Posterior cingulate gyrus (tissue), 11 donors: ENCODE measurements at places on chromosomes 1 and 21.

DNA sequence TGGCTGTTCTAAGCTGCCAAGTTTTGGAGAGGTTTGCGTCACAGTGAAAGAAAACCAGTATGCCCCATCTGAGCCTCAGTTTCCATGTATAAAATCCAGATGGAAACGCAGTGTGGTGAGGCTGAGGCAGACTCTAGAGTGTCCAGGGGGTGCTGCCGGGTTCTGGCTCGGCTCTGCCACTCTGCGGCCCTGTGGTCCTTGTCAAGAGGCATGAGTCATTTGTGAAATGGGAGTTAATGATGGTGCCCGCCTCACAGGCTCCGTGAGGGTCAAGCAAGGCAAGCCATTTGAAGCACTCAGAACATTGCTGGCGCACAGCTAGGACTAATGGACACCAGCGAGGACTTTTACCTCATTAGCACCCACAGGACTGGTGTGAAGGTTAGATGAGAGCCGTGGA is 214.3 kb downstream of the PTPRU start:
- DNase-seq: no peak

- no peak for DNase-seq
Measured at GRCh38 chr1:199405634-199406196, 621.8 kb upstream of the NR5A2 start.

- DNase-seq: no peak
Measured at GRCh38 chr1:232748910-232749368, 56.3 kb upstream of the MAP10 start.

DNA sequence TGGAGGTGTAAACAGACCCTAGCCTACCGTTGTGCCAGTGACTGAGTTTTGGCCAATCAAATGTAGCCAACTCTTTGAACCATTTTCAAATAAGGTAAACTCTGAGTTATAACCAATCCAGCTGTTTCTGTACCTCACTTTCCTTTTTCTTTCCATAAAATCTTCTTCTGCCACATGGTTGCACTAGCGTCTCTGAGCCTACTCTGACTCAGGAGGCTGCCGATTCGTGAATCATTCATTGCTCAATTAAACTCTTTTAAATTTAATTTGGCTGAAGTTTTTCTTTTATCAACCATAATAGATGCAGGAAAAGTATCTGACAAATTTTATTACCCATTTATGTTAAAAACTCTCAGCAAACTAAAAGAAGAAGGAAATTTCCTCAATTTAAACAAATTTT is 111.5 kb upstream of the LYPLAL1 start:
- no peak for DNase-seq

GRCh38 chr1:209809611-209810010 is 3.7 kb upstream of the IRF6 start:
- no peak for DNase-seq

GRCh38 chr1:183417772-183418491 is at the start of gene NMNAT2:
Gene NMNAT2, minus strand, starts transcription at chr1:183418380. Its CDS starts 113 bp downstream, at chr1:183418267.
- DNase-seq: peak; percentile 32

DNA sequence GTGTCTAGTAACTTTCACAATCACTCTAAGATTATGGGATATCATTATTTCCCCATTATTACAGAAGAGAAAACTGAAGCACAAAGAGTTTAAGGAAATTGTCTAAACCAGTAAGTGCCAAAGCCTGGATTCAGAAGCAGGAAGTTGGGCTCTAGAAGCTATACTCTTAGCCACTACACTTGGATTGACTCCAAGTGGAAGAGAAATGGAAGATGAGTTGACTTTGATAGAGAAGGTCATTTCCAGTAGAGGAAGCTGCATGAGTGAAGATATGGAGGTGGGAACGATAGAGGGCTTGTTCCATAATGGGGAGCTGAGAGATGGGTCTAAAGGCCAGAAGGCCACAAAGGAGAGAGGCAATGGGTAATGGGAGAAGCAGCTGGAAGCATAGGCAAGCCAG is 11.7 kb upstream of the TDRD10 start:
- DNase-seq: no peak

DNA sequence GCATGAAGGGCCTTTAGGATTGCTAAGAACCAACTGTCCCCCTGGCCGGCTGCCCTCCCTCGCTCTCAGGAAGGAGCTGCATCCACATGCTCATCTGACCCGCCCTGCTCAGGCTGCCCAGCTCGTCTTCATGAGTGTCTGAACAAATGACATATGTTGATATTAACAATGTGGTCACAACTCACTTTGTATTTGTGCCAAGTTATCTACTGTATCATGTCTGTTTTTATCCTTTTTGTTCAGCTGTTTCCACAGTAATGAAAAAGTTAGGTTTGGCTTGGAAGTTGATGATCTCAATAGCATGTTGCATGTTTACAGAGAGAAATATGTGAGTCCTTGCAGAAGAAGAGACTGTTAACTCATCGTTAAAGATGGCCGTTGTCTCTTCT is 75.1 kb downstream of the PHTF1 start:
- no peak for DNase-seq

GRCh38 chr1:23384312-23385058 is 14.8 kb upstream of the ZNF436 start:
- DNase-seq: no peak

DNA sequence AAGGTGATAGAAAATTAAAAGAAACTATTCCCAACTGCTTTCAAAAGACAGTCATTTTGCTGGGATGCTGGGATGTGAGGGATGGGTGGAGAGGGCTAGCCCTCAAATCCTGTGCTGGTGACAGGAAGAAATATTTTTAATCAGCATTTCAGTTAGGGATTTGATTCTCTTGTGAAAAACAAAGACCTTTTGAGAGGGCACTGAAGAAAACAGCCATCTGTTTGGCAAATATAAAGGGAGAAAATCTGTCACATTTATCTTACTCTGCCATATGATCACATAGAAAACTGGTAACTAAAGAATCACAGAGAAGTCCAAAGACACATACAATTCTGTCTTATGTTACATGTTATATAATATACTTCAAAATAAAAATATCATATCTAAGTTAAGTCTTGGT is 12.3 kb downstream of the STXBP3 start:
- DNase-seq: no peak

DNA sequence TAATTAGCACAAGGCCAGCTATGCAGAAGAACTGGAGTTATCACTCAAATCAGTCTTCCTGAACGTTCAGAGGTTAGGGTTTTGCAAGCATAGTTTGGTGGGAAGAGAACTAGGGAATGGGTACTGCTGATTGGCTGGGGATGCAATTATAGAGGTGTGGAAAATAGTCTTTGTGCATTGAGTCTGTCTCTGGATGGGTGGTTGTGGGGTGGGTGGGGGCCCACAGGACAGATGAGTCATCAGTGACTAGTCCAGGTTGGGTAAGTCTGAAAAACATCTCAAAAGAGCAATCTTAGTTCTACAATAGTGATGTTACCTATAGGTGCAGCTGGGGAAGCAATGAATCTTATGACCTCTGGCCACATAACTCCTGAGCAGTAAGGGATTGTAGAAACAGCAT is 89.7 kb upstream of the HMCN1 start:
- no peak for DNase-seq

DNA sequence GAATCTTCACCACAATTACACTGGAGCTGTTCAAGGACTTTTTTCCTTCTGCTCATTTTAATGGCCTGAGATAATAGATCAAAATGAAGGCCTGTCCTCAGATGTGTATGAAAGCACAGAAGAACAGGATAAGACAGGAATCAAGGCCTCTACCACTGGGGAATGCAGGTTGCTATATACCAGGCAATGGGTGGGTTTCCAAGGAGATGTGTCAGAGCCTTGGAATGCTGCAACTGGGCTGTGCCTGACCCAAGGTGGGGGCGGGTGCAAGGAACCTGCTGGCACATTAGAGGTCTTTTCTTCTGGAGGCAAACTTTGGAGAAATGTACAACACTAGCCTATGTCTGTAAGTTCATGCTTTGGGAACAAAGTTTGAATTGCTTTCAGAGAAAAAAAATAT is 21.7 kb upstream of the LAMC2 start:
- no peak for DNase-seq

GRCh38 chr1:109687641-109688499 is at the start of gene GSTM1:
Gene GSTM1, plus strand, starts transcription at chr1:109687817. Its CDS starts 57 bp downstream, at chr1:109687874.
- DNase-seq: peak; percentile 58

DNA sequence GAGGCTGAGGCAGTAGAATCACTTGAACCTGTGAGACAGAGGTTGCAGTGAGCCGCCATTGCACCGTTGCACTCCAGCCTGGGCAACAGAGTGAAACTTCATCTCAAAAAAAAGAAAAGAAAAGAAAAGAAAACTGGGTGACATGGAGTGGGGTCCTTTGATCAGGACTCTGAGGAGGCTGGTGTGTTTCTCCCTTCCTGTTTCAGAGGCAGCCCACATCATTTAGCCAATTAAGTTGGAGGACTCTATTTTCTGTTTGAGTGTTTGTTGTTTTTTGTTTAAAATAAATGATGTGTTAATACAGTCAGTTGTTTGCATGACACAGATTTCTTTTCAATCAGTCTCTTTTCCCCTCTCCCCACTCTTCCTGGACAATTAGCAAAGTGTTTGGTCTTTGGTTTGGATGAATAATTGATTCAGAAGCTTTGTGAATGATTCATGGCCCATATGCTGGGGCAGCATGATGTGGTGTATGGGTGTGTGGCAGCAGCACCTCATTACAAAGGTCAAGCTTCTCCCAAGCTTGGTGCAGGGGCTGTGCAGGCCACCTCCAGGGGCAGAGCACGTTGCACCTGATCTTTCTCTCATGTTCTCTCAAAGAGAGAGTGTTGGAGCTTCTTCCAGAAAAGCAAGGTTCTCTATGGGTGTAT is 48.8 kb downstream of the CACNA1E start:
- no peak for DNase-seq

- DNase-seq: no peak
Measured at GRCh38 chr1:40301541-40302299, 15.4 kb downstream of the COL9A2 start.

- no peak for DNase-seq
Measured at GRCh38 chr1:87702455-87702854, 373.8 kb downstream of the LMO4 start.

DNA sequence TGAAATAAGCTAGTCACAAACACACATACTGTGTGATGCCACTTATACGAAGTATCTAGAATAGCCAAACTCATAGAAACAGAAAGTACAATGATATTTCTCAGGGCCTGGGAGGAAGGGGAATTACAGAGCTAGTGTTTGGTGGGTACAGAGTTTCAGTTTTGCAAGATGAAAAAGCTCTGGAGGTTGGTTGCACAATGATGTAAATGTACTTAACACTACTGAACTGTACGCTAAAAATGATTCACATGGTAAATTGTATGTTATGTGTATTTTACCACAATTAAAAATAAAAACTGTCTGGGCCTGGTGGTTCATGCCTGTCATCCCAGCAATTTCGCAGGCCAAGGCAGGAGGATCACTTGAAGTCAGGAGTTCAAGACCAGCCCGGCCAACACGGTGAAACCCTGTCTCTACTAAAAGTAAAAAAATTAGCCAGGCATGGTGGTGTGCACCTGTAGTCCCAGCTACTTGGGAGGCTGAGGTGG is 15.3 kb upstream of the FHAD1 start:
- DNase-seq: no peak

DNA sequence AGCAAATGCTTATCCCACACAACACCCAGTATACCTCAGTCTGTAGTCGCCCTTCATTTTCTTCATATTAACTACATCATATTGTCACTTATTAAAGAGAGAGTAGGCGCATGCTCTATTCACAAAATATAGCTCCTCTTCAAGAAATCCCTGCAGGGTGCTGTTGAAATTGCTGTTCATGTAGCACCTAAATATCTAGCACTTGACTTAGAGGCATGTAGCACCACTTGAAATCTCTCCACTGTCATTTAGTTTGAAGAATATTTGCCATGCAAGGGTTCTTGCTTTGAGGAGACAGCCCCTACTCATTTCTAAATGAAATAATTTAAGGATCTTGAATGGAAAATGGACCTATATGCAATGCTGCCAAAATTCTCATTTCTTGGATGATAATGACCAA is 20.9 kb upstream of the LRRC8B start:
- DNase-seq: no peak

- peak; percentile 33 for DNase-seq
Measured at GRCh38 chr1:160006312-160006940, 25.4 kb downstream of the PIGM start.

DNA sequence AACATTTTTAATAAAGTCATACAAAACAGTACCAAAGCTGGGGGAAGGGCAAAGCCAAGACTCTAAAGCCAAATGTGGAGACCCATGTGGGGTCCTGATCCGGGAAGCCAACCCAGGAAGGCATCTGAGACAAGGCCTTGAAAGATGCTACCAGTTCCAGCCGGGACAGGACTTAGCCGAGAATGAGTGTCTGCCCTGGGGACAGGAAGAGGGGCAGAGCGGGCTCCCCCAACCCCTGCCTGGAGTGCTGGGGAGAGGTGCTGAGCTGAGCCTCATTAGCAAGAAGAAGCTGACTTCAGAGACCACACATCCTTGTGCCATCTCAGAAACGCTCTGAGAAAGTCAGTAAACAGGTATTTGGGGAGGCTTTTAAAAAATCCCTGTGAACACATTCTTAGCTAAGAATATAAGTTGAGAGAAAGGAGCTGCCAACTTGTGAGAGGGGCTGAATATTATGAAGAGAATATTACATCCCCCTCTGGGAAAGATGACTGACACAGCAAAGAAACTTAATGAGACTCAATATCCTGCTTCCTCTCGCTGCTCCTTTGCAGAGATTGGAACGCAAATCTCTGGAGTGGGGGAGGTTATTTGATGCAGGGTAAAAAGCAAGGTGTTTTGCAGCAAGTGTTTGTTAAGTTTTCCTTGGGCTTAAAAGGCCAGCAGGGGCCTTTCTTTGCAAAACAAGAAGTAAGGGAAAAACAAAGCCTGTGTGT is 103.3 kb upstream of the KCND3 start:
- no peak for DNase-seq

DNA sequence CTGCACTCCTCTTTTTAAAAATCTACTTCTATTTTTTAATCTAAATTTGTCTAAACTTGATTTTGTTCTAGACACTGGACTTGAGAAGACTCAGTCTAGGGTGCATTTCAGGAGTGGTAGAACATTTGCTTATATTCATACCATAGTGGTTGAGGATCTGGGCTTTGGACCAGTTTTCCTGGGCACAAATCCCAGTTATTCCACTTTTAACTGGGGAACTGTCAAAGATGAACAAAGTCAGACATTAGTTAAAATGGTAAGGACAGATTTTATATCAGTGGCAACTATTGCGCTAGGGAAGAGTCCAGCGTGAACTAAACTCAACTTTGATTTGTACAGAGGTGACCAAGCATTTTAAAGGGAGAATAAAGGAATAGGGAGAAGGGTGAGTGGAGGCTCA is 102.4 kb downstream of the FMN2 start:
- DNase-seq: no peak
